Activated T-helper 1 cell treated with anti-CD3 and anti-CD28 coated beads, Interleukin-12 subunit alpha, Interleukin-12 subunit beta, Interleukin-2, Interleukin-4 antibody, amounts not matched to agents 30 ng/mL and 10 ng/mL and 1 ng/mL, durations not matched to agents 14 hours and 24 hours and 36 hours (primary cell): ENCODE measurements at places on chromosomes 1 and 21.
A peak's percentile ranks its signal among the peaks of the same experiment; 100 is the strongest.

DNA sequence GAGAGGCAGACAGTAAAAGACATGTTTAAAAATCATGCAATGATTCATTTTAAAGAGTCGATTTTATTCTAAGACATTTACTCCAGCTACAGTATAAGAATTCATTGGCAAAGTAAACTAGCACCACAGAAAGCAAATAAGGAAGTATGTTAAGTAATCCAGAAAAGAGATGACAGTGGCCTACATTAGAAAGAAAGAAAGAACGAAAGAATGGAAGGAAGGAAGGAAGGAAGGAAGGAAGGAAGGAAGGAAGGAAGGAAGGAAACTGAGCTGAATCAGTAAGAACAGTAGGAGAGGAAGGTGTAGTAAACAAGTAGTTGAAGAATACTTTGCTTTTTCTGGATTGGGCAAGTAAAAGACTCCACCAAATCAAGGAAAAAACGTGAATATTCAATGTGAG, 62.2 kb downstream of the ZZZ3 start:
- H3K4me3 ChIP-seq = no peak overlapping the region
- DNase-seq = no peak
- peaks cover 2% of the 10 kb centered on the region for H3K4me1 ChIP-seq
- peaks cover 21% of the 10 kb centered on the region for H3K36me3 ChIP-seq
- H3K27me3 ChIP-seq = no peaks in the 10 kb centered on the region

- peak overlapping the region; percentile 58 for H3K4me3 ChIP-seq
- peaks cover 3% of the 10 kb centered on the region for H3K27me3 ChIP-seq
- peak; percentile 67 for DNase-seq
- H3K4me1 ChIP-seq = peaks cover 65% of the 10 kb centered on the region
- peak overlapping the region; percentile 81 for H3K27ac ChIP-seq
- peaks cover 7% of the 10 kb centered on the region for H3K36me3 ChIP-seq
These were observed 38.5 kb upstream of the TDRD10 start for GRCh38 chr1:154463512-154463990.

- no peaks in the 10 kb centered on the region for H3K27me3 ChIP-seq
- no peaks in the 10 kb centered on the region for H3K4me1 ChIP-seq
- H3K4me3 ChIP-seq = no peak overlapping the region
- H3K27ac ChIP-seq = no peak overlapping the region
These were observed 22.5 kb downstream of the ZNF670 start for GRCh38 chr1:247056071-247056470.

DNA sequence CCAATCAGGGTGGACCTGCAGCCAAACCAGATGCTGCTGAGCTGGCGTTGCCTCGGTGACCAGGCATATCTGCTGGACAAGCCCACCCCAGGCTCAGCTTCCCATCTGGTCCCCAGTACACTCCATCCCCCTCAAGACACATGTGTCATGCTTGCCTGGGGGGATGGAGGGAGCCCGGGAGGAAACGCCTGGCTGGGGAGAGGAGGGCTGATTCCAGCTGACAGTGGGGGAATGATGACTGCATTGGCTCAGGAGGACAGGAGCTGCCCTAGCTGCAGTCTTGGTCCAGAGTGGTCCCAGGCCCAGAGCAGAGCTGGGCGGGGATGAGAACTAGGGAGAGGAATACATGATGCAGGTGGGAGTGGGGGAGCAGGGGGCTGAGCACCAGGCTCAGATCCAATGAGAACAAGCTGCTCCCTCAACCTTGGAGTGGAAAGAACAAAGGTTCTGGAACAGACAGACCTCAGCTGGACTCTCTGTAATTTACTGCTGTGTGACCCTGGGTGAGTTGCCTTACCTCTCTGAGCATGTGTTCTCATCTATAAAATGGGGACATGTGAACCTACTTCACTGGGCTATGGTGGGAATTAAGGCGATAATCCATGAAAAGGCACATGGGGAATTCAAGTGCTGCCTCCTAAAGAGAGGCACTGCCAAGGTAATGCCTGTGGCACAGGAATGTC, 23.1 kb upstream of the ECE1 start:
- no peak overlapping the region for H3K27ac ChIP-seq
- H3K27me3 ChIP-seq = no peaks in the 10 kb centered on the region
- DNase-seq = no peak
- H3K4me3 ChIP-seq = no peak overlapping the region
- H3K4me1 ChIP-seq = peaks cover 33% of the 10 kb centered on the region
- H3K36me3 ChIP-seq = peaks cover 24% of the 10 kb centered on the region

DNA sequence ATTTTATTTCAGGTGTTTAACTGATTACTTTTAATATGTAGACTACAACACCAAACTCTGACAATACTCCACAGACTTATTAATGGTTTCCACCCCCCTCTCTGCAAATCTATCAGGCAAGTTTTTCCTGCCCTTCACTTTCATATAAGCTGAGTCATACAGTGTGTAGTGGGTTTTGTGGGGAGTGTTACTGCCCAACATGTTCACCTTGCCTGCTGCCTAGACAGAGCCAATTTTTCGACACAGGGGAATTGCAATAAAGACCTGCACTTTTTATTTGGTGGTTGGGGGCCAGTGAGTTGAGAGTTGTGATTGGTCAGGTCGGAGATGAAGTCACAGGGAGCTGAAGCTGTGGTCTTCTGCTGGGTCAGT, 119.7 kb downstream of the PPIAL4G start:
- no peak for DNase-seq
- peak overlapping the region; percentile 25 for H3K27ac ChIP-seq
- peaks cover 25% of the 10 kb centered on the region for H3K27me3 ChIP-seq
- H3K4me1 ChIP-seq = peaks cover 43% of the 10 kb centered on the region
- H3K36me3 ChIP-seq = no peaks in the 10 kb centered on the region

DNA sequence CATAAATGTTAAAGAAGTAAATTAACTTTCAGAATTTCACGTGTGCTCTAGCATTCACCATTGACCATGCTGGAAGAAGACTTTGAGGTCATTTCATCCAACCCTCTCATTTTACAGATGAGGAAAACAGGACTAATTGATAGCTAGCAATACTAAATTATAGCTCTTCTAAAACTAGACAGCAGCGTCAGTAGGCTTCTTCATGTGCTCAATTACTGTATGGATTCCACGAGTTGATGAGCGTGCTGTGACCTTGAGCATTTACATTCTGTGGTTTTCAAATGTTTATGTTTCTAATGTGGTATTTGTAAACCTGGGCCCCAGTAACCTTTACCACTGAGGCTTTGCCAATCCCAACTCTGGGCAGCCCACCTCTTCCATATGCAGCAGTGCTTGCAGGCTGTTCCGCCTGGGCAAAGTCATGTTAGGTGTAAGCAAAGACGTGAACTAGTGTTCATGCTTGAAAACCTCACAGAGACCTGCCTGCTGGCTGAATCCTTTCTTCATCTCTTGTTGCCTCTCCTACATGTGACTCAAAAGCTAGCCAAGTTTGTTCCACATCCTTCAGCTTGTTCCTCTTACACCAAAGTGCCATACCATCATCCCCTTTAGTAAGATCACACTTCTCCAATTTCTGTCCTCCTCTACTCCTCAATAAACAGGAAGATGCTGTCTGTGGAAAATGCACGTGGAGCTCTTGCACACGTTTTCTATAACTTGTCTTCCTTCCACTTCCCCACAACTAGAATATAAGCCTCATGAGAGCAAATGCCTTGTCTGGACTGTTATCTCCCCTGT, 17.2 kb downstream of the KCNJ15 start:
- DNase-seq = no peak
- no peak overlapping the region for H3K4me3 ChIP-seq
- H3K36me3 ChIP-seq = no peaks in the 10 kb centered on the region
- H3K4me1 ChIP-seq = peaks cover 28% of the 10 kb centered on the region
- no peak overlapping the region for H3K27ac ChIP-seq

DNA sequence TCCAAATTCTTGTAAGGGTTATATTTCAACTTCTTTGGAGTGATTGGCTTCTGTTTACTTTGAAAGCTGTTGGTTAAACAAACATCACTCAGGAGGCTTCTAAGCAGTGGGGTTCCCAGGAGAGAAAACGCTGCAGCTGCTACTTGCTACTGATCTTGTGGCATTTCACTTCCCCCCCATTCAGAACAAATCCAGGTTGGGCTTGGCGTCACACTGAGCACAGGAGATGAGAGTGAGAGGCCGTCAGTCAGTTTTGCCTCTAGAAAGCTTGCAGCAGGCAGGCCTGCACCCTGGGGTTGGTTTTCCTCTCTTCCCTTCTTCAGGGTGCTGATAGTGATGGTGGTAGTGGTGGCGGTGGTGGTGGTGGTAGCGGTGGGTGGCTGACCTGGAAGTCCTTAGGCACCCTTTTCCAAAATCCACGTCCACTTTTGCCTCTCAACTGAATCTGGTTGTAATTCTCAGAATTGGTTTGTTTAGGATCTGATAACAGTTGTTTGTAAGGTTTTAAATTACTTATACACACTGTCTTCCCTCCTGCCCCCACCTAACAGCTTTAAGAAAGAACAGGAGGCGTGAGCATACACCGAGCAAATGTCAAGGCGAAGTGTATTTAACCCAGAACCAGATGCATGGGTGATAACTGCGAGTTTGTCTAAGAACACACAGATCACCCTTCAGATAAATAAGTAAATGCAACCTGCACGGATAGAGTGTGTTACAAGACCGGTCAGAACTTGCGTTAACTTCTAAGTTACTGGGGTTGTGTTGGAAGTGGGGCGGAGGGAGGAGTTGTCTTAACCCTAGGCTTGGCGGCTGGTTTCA, 3.2 kb upstream of the PROX1 start:
- no peak for DNase-seq
- H3K4me1 ChIP-seq = peaks cover 32% of the 10 kb centered on the region
- H3K27ac ChIP-seq = no peak overlapping the region
- H3K4me3 ChIP-seq = no peak overlapping the region
- peaks cover 79% of the 10 kb centered on the region for H3K27me3 ChIP-seq

DNA sequence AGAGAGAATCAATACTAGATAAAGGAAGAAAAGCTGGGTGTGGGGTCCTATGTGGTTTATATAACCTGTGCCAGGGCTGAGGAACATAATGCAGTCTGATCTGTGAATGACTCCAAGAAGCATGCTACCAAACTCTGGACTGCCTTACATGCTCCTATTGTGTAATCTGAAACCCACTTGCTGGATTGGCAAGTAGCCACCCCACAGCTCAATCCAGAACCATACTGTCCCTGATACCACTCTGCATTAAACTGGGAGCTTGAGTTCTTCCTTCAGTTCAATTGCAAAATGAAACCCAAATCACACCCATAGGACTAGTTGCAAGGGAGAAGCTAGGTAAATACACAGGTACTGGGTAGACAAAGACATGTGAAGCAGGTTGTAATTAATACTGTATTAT, 115.4 kb upstream of the NEGR1 start:
- H3K27me3 ChIP-seq = no peaks in the 10 kb centered on the region
- H3K27ac ChIP-seq = no peak overlapping the region
- no peak for DNase-seq
- H3K4me3 ChIP-seq = no peak overlapping the region

DNA sequence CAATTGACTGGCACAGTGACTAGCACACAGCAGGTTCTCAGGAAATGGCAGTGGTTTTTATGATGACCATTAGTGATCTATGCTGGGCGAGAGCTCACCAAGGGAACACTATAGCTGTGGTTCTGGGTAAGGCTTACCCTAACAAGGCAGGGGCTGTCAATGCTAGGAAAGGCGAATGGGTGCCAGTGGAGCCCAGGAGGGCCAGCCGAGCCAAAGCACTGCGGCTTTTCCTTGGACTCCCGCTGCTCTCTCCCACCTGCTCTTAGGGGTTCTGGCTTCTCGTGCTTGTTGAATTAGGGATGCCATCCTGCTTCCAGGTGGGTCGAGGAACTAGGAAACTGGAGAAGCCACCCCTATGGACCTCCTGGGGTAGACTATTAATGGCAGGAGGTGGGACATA, 10.0 kb upstream of the A3GALT2 start:
- no peak overlapping the region for H3K4me3 ChIP-seq
- peaks cover 45% of the 10 kb centered on the region for H3K36me3 ChIP-seq
- no peak overlapping the region for H3K27ac ChIP-seq
- no peaks in the 10 kb centered on the region for H3K27me3 ChIP-seq
